ENCODE measurements at places on chromosomes 13 and 19.

DNA sequence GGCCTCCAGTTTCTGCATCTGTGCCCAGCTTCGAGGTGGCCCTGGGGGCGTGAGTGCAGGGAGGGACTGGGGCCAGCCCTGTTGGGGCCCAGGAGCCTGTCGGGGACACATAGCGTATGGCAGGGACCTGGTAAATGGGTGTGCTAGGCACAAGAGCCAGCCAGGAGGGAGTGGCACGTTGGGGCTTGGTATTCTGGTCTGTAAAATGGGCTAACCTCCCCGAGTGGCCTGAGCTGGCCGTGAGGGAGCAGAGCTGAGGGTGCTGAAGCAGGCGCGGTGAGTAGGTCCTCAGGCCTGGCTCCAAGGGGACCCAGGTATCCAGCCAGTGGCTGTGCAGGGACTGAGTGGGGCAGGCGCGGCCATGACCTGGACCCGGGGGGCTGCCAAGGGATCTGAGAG, 4.3 kb downstream of the PTOV1 start:
- no peak for DNase-seq

- no peak for DNase-seq
Measured at GRCh38 chr13:33119856-33120543, 103.8 kb downstream of the KL start.

- DNase-seq = no peak
Measured at GRCh38 chr13:33911521-33911920, 93.6 kb downstream of the RFC3 start.

GRCh38 chr19:8515317-8515716, 1.4 kb upstream of the ZNF414 start:
- peak; percentile 92 for DNase-seq

DNA sequence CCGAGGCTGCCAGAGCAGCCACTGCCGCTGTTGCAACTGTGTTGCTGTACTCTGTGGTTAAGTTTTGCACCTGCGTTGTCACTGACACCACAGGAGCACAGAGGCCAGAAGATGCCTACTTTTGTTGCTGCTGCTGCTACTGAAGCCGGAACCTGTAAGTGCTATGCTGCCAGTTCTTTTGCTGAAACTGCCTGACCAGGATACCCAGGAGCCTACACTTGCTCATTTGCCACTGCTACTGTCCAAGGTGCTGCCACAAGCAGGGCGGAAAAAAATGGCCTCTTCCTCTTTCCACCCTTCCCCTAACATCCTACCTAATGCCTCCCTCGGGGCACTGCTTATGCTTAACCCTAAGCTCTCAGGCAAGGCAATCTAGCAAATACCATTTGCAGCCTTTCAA, 29.0 kb upstream of the NBEA start:
- no peak for DNase-seq

GRCh38 chr19:34506026-34506370, 24.4 kb downstream of the WTIP start:
- no peak for DNase-seq

GRCh38 chr19:33344573-33344925, 29.0 kb upstream of the CEBPG start:
- no peak for DNase-seq

GRCh38 chr13:74465271-74465670, 331.1 kb upstream of the KLF12 start:
- no peak for DNase-seq

GRCh38 chr19:44626048-44626624, 12.8 kb downstream of the IGSF23 start:
- DNase-seq = no peak

DNA sequence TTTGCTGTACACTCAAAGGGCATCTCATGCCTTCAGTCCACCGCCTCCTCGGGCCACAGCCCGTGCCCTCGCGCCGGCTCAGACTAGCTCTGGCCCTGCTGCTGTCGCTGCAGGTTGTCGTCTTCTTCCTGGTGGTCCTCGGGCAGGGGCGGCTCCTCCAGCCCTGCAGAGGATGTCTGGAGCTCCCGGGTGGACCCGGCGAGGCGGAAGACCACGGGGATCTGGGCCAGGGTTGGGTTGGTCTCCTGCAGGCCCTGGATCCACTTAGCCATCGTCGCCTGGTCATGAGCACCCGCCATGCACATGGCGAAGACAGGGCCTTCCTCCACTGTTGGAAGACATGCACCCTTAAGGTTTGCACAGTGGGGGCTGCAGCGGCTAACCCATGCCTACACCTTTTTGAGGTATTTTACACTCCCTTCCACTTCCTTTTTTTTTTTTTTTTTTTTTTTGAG, 489 bp upstream of the ZNF653 start:
- peak; percentile 46 for DNase-seq
